Kidney epithelial cell (primary cell): ENCODE measurements at places on chromosomes 6 and 20.

GRCh38 chr20:56350842-56351241, 7.9 kb upstream of the FAM210B start:
- no peak for DNase-seq

- no peak for DNase-seq
Observed at GRCh38 chr6:44022296-44022661, 105.0 kb downstream of the MRPL14 start.

GRCh38 chr20:21338291-21338690, 35.2 kb downstream of the XRN2 start:
- DNase-seq: no peak

DNA sequence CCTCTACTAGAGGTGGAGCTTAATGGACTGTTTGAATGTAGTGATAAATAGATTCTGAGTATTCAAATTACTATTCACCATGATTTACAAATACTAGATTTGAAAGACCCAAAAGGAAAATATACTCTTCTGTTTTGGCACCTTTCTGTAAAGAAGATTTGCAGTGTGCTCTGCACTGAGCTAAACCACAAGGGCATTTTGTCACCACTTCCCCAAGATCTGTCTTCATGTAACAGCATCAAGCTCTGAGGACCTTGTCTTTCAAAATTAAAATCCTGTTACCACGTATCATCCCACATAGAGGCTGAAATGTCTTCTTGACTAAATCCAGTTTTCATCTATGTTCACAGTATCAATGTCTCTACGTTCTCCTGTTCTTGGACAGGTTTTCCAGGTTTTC, 3.3 kb upstream of the PGK2 start:
- no peak for DNase-seq

DNA sequence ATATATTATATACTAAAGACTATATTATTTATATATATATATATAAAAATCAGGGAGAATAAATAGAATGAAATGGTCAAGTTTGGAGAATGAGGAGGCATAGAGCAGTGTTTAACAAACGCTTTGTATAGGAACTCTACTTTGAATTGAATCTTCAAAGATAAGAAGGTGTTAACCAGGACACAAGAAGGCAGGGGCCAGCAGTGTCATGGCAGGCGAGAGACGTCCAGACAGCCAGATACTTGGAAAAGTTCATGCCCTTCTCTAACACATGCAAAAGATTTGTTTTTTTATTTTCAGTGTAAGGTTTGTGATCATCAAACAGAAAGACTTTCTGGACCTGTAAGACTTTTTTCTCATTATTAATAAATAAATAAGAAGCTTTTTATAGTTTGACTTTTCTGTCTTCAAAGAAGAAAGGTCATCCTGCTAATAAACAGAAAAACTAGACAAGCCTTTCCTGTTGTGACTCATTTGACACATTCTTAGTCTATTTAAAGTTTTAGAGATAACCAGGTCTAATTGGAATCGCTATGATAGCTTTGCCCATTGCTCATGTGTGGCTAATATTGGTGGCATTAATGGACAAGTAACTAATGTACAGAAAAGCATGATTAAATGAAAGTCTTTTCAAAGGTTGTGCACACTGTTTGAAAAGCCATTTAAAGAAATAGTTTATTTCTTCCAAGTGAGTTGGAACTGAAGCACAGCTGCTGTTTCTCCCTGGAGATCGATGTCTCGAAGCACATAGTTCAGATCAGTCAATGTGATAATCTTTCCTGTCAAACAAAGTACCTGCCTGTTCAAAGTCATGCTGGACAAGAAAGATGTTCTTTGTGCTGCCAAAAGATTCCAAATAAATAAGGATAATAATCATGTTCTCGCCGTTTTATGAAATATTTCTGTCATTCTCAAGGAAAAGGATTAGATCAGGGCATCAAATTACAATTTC, 420.4 kb upstream of the OPRM1 start:
- no peak for DNase-seq

DNA sequence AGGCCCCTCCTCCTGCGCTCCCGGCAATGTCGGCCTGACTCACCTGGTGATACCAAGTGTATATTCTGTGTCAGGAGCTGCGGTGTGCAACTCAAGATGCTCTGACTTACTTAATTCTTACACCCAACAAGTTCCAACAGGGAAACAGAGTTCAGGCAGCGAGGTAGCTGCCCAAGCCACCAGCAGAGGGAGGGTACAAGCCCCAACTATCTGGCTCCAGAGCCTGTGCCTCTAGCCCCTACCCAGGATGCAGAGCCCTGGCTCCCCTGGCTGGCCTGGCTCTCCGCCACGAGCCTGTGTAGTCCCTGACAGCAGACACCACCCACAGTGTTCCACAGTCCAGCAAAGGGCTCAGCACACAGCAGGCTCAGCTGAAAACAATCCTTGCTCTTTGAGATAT, 34.9 kb downstream of the C20orf203 start:
- no peak for DNase-seq

- DNase-seq: no peak
Observed at GRCh38 chr20:35368666-35369423, 42.9 kb downstream of the UQCC1 start.

- DNase-seq: no peak
Observed at GRCh38 chr6:29633534-29633905, 537 bp upstream of the GABBR1 start.

DNA sequence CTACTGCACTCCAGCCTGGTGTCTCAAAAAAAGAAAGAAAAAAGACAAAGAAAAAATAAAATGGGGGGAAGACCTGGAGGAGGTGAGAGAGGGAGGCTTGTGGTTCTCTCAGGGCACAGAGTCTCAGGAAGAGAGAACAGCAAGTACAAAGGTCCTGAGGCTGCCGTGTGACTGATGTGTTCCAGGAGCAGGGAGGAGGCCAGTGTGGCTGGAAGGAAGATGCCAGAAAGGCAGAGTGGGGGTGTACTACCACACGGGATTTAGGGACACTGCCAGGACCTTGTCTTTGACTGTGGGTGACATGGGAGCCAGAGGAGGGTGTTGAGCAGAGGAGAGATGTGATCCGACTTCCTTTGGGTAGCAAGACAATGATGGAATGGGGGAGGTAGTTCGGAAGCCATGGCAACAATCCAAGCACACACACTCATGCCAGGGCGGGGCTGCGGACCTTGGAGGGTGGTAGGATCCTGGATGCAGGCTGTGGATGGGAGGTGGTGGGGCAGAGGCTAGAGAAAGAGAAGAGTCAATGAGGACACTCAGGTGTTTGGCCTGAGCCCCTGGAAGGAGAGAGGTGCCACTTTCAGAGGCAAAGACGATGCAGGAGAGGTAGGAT, 136.4 kb upstream of the PTPN1 start:
- no peak for DNase-seq

- peak; percentile 5 for DNase-seq
Observed at GRCh38 chr20:62485062-62485700, 9.4 kb upstream of the GATA5 start.

DNA sequence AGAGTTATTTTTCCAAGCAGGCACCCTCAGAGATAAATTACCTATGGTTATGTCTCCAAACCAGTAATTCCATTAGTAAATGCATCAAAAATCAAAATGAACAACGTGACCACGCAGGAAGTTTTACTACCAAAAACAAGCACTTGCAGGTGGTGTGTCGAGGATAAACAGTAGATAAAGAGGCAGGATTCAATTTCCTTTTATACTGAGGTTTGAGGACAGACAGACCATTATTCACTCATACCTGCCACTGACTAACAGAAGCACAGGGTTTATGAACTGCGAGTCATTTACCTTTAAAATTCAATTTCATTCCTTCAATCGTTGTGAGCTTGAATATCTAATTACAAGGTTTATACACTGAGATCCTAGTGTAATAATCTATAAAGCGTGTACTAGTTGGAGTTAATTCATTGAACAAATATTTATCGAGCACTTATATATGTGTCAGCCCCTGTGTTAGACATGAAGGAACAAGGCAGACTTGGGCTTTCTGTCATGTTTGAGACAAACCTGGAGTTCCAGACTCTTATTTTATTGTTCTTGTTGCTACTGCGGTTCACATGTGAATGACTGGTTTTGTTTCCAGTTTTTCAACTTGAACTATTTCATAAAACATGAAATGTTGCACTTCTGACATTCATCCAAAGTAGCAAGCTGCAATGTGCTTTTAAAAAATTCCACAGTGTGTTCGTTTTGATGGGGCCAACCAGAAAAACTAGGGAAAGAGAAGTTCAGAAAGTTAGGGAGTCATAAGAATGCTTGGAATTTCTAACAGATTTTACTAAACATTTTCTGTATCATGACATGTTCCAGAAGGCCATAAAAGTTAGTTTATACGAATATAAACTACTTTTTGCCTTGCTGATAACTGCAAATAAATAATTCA, 205.6 kb downstream of the UST start:
- DNase-seq: no peak

DNA sequence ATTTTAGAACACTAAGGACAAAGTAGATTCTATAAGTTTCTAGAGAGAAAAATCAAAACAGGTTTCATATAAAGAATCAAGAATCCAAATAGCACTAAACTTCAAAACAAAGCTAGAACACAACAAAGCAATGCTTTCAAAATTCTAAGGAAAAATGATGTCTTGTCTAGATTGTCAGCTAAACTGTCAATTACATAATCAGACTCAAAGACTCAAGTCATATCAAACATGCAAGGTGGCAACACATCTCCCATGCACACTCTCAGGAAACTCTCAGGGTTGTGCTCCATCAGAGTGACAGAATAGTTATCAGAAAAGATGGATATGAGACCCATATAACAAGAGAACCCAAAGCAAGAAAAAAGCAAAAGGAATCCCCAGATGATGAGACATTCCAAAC, 23.9 kb downstream of the HACE1 start:
- no peak for DNase-seq

DNA sequence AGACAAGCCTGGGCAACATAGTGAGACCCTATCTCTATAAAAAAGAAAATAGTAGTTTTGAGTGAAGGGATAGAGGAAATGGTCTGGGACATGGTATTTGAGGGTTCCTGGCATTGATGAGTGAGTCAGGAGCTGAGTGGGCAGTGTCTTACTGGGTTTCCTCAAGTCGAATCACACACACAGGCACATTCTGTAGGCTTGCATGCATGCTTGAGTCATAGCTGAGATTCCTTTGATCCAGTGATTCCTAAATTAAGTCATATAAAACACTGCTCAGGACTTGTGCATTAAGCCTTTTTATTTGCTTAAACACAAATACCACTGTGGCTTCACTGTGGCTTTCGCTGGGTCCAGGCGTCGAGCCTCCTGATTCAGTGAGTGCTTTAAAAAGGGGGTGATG, 71.8 kb upstream of the TMEM181 start:
- DNase-seq: peak; percentile 98

- no peak for DNase-seq
Observed at GRCh38 chr6:85795945-85796344, 153.3 kb upstream of the SYNCRIP start.

DNA sequence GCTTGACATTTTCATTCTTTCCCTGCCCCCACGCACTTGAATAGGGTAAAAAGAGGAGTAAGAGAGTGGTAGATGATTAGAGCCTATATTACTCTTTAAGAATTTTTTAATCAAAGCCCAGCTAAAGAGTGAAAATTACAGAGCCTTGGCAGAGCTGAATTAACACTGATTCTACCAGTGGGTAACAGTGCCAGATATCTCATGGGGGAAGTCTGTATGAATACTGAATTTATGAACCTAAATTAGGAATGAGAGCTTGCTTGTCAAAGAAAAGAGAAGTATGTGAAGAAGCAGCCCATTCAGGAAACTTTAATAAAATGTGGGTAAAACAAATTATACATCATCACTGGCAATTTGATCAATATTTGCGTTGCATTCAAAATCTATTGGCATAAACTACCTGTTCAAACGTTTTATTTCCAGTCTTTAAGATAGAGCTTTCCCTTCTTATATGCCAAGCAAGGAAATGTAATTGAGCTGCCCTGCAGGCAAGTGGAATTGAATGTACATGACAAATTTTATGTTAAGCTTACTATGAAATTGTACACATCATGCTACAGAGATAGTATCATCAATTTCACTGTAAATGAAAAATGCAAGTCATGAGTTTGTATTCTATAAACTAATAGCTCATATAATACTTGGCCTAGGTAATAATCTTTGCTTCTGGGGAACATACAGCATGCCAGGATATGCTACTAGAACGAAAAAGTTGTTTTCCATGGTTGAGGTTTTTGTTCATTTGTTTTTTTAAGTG, 14.5 kb downstream of the SOBP start:
- no peak for DNase-seq

GRCh38 chr6:144161975-144162374, 11.7 kb downstream of the STX11 start:
- DNase-seq: no peak

DNA sequence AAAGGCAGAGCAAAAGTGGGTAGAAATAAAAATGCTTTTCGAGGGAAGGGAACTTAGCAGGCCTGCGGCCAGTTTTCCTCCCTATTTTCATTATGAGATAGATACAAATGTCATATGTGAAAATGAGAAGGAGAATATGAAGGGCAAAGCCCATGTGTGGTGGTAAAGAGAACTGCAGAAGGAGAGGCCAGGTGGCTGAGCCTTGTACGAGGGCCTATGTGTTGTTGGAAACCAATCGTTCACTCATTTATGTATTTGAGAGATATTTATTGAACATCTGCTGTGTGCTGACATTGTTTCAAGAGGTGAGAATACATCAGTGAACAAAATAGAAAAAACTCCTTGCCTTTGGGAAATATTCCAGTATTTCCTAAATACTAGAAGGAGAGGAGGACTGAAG, 147.7 kb downstream of the SH3BGRL2 start:
- no peak for DNase-seq

- no peak for DNase-seq
Observed at GRCh38 chr6:115717472-115717871, 343.2 kb downstream of the FRK start.

DNA sequence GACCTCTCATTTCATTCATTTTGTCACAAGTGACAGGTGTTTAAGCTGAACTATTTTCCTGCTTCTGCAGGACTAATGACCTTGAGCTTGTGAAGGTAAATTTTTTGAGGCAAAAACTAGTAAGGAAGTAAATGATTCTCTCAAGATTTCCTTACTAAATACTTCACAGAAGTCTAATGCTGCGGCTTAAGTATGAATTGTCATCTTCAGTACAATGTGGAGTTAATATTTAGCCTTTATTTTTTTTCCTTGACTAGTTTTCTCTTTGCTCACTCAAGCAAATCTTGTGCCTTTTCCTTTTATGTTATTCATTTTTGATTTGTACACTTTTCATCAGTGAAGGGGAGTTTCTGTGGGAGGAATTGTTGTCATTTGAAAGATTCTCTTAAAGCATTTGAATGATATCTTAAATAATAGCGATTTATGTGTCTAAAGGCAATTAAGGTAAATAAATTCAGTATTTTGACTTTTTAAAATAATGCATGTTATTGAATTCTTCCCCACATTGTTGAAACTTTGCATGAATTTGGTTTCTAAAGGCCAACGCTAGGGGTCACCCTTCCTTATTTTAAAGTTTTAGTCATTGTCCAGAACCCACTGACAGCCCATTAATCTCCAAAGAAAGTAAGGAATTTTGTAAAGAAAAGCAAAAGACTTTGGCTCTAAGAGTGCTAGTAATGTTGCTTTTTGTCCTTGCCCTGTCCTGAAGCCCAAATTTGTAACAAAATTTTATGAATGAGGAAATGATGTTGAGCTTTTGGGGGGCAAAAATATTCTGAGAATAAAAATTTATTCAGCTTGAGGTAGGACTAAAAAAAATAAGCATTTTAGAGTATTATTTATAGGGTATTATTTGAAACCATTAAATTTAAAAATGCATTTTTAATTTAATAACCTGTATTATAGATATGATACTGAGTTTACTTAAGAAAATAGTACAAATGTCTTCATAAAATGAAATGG, 157.4 kb upstream of the LAMA2 start:
- DNase-seq: no peak

GRCh38 chr6:161137320-161137719, 136.5 kb downstream of the AGPAT4 start:
- DNase-seq: no peak

GRCh38 chr6:72466971-72467566, 154.8 kb upstream of the KCNQ5 start:
- DNase-seq: no peak
